Stimulated activated CD4-positive, alpha-beta T cell treated with anti-CD3 and anti-CD28 coated beads, Interleukin-1b, Interleukin-23, amount 100 ng/mL, for 24 hours (primary cell): ENCODE measurements at places on chromosomes 13 and 19.

- no peak for DNase-seq
Measured at GRCh38 chr19:20397292-20397691, 168.3 kb downstream of the ZNF737 start.

- DNase-seq = no peak
Measured at GRCh38 chr19:5155586-5156210, 184.9 kb downstream of the PTPRS start.

DNA sequence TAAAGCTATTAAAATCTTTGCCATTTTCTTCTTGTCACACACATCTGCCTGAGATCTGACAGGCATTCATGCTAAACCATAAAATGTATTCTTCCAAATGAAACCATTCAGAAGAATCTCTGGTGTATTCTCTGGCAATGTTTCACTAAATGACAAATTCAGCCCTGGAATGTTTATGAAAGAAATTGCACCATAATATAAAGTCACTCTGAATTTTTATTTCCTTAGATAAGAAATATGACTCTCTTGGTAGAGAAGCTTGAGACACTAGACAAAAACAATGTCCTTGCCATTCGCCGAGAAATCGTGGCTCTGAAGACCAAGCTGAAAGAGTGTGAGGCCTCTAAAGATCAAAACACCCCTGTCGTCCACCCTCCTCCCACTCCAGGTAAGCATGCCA lies 14.3 kb downstream of the OLFM4 start:
- no peak for DNase-seq

GRCh38 chr13:30510811-30511371 lies 45.2 kb upstream of the HMGB1 start:
- DNase-seq = no peak

DNA sequence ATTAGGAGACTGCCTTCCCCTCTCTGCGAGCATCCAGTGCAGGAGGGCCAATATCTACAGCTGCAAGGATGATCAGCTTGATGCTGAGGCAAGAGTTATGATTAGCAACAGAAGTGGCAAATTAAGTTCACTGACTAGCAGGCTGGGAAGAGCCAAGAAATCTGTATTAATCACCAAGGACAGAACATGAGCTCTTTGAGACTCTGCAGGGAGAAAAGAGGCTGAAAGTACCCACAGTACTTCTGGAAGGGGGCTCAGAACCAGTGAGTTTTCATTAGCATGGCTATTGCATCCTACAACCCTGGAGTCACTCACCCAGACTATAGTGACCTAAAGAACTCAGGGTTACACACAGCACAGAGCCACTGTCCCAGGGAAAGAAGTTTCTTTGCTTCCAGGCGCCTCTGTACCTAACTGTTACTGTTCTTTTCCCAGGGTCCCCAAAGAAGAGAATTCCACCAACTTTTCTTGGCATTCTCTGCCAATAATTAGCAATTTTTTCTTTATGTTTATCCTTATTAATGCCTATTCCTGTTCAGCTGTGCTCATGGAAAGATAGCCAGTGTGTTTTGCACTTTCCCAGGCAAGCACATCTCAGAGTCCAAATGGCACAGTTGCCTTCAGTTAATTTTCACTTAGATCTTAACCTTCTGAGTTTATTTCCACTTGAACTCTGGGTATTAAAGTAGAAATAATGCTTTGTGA lies 25.8 kb upstream of the MEDAG start:
- no peak for DNase-seq

- no peak for DNase-seq
Measured at GRCh38 chr13:40676007-40676406, 9.6 kb upstream of the FOXO1 start.

- DNase-seq = no peak
Measured at GRCh38 chr19:42197375-42197817, 20.1 kb downstream of the DEDD2 start.

GRCh38 chr19:51098365-51099046 lies 9.7 kb downstream of the CTU1 start:
- DNase-seq = no peak

GRCh38 chr19:48741129-48741999 lies 954 bp upstream of the RASIP1 start:
- no peak for DNase-seq

- DNase-seq = no peak
Measured at GRCh38 chr13:21674490-21675009, 3.7 kb downstream of the FGF9 start.

DNA sequence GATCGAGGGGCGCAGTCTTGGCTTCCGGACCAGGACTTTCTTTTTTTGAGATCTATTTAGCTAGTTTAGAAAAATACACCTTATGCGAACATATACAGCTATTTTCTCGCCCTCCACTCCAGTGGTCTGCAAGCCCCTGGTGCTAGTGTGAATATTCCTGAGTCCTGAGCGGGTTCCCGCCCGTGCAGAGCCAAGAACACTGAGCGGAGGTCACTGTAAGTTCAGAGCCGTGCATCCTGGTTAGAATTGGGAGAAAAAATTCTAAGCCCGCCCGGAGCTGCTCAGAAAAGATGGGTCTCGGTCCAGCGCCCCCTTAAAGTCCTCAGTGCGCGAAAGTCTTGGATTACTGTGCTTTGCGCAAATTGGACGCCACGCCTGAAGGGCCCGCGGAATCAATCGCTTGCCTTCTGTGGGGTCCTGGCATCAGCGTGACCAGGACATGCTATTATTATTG lies 117.7 kb downstream of the KCNRG start:
- no peak for DNase-seq

GRCh38 chr13:77991003-77991402 lies 72.4 kb upstream of the EDNRB start:
- DNase-seq = no peak

GRCh38 chr19:35756377-35757230 lies at the start of gene HSPB6:
Gene HSPB6, minus strand, starts transcription at chr19:35757029. Its CDS starts 21 bp downstream, at chr19:35757008.
- no peak for DNase-seq

- DNase-seq = no peak
Measured at GRCh38 chr19:13036366-13036976, 41.2 kb downstream of the NFIX start.

GRCh38 chr19:39304701-39305571 lies 8.7 kb downstream of the IFNL1 start:
- DNase-seq = no peak

- no peak for DNase-seq
Measured at GRCh38 chr13:75946536-75947284, 310.6 kb downstream of the LMO7 start.

- no peak for DNase-seq
Measured at GRCh38 chr13:51844862-51845573, at the start of gene TMEM272. Gene TMEM272, minus strand, starts transcription at chr13:51845177. Its CDS starts 6,647 bp downstream, at chr13:51838530.

- DNase-seq = peak; percentile 88
Measured at GRCh38 chr19:10388957-10389356, 8.6 kb upstream of the TYK2 start.

DNA sequence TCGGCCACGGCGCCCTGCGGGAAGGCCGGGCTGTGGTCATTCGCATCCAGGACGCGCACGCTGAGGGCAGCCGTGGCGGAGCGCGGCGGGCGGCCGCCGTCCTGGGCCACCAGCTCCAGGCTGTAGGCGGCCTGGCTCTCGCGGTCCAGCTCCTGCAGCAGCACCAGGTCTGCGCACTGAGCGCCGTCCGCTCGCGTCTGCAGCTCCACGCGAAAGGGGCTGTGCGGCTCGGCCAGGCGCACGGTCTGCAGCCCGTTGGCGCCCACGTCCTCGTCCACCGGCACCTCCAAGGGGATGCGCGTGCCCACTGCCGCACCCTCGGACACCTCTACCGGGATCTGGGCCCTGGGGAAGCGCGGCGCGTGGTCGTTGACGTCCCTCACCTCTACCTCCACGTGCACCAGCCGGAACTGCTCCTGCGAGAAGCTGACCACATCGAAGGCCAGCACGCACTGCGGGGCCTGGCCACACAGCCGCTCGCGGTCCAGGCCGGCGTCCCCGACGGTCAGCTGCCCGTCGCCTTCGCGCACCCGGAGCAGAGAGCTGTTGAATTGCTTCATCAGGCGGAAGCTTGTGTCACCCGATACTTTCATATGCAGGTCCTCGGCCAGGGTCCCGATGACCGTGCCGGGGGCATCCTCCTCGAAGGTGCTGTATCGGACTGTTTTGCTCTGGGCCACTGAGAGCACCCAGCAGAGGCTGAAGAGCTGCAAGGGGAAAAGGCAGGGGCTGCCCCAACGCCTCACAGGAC lies 583 bp downstream of the PCDH8 start:
- DNase-seq = no peak

- DNase-seq = no peak
Measured at GRCh38 chr19:50553134-50553703, 15.0 kb downstream of the LRRC4B start.

GRCh38 chr19:8578642-8579265 lies 1.5 kb upstream of the MYO1F start:
- peak; percentile 72 for DNase-seq

DNA sequence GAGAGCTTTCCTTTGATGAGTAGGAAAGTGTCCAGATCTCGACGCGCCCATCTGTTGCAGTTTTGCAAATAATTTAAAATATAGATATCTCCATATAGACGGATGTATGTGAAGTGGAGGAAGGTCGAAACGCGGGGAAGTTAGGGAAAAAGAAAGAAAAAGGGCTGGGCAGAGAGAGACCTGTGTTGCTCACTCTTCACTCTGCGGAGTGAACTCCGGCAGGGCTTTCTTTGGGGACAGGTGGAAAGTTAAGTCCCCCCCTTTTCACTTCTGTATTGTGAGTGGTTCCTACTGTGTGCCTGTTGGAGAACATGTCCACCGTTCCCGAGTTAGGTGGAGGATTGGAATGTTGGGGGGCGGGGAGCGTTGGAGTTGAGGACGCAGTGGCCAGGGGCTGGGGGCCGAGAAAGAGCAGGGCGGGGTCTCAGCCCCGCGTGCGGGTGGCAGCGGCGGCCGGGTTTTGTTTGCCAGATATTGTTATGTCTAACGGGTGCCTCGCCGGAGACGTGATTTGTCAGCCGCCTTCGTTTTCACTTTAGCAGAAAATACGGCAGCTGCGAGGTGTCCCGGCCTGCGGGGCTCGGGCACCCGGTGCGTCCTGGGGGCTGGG lies 145.1 kb upstream of the ZNF536 start:
- DNase-seq = no peak

DNA sequence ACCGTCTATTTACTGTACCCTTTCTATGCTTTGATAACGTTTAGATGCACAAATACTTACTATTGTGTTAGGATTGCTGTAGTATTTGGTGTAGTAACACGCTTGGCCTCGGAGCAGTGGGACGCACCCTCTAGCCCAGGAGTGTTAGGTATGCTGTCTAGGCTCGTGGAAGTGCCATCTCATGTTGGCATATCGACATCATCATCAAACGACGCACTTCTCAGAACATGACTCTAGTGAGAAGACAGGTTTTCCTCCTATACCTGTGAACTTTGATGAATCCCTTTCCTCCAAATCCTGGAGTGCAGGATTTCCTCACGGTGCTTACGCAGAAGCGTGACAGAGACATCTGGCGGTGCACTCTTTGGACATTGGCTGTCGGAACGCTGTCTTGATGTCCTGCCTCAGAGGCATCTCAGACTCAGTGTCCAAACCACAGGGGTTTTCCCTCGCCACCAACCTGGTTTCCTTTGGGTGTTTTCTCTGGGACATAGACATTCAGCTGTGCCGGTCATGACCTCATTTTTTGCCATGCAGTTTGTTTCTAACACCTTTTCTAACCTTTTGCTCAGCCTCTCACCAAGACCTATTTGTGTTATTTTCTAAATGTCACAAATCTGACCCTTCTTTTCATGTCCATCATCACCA lies 6.3 kb downstream of the SNRNP70 start:
- DNase-seq = no peak

- peak; percentile 77 for DNase-seq
Measured at GRCh38 chr19:14440049-14440448, 6.9 kb downstream of the PKN1 start.
